Smooth muscle cell of the coronary artery (primary cell): ENCODE measurements at places on chromosomes 16 and 17. TPM values are rescaled to one million over a fixed set of nuclear protein-coding genes. Genes with fewer than 3 reads are reported as not detected.

The FN3K gene
- total RNA-seq: 3.2 and 6.4 TPM in 2 replicates

The TM4SF5 gene
- total RNA-seq: not detected in 2 replicates

The ARL6IP1 gene
- 188 and 303 TPM in 2 replicates for total RNA-seq

The CCDC144A gene
- 2.3 and 12.0 TPM in 2 replicates for total RNA-seq

The HSD3B7 gene
- 11.7 and 71.5 TPM in 2 replicates for total RNA-seq

The WNT9B gene
- total RNA-seq: not detected in 2 replicates

The CEMP1 gene
- 0.08 and 0.12 TPM in 2 replicates for total RNA-seq

The SLC2A4 gene
- 0.08 and 0.12 TPM in 2 replicates for total RNA-seq

The ACSM5 gene
- not detected in 2 replicates for total RNA-seq

The TBC1D3H gene
- total RNA-seq: not detected in 2 replicates

The KCTD11 gene
- total RNA-seq: 4.9 and 10.4 TPM in 2 replicates

The TLCD3B gene
- not detected in 2 replicates for total RNA-seq

The HBM gene
- not detected in 2 replicates for total RNA-seq

The PIRT gene
- total RNA-seq: not detected in 2 replicates

The SLFN14 gene
- total RNA-seq: not detected in 2 replicates

The PLLP gene
- total RNA-seq: 0.53 TPM in 1 of 2 replicates, not detected in the other

The GNGT2 gene
- not detected in 2 replicates for total RNA-seq

The SLFN12L gene
- total RNA-seq: under 0.01 TPM in 1 of 2 replicates, not detected in the other

The ZMYND15 gene
- total RNA-seq: 0.23 TPM in 1 of 2 replicates, not detected in the other

The SMPD3 gene
- not detected in 2 replicates for total RNA-seq

The HLF gene
- total RNA-seq: under 0.01 and 0.23 TPM in 2 replicates

The CNGB1 gene
- under 0.01 TPM in 1 of 2 replicates, not detected in the other for total RNA-seq

The VAT1L gene
- total RNA-seq: 0.08 and 2.0 TPM in 2 replicates

The EFCAB5 gene
- 0.35 TPM in 1 of 2 replicates, not detected in the other for total RNA-seq

The ZPBP2 gene
- not detected in 2 replicates for total RNA-seq

The ZG16B gene
- 2.1 TPM in 1 of 2 replicates, not detected in the other for total RNA-seq

The OMG gene
- total RNA-seq: 11.0 TPM in 1 of 2 replicates, not detected in the other

The KRT12 gene
- under 0.01 TPM in 1 of 2 replicates, not detected in the other for total RNA-seq

The KCNG4 gene
- total RNA-seq: not detected in 2 replicates

The SLC38A8 gene
- total RNA-seq: not detected in 2 replicates

The LRRC36 gene
- total RNA-seq: not detected in 2 replicates

The PPP1R1B gene
- 3.0 TPM in 1 of 2 replicates, not detected in the other for total RNA-seq

The ADGRG1 gene
- total RNA-seq: 0.12 and 0.53 TPM in 2 replicates

The ALOX12B gene
- total RNA-seq: not detected in 2 replicates

The TMIGD1 gene
- total RNA-seq: not detected in 2 replicates

The KRTAP16-1 gene
- not detected in 2 replicates for total RNA-seq

The GOT2 gene
- total RNA-seq: 10.6 and 23.1 TPM in 2 replicates

The ITPRIPL2 gene
- 27.0 and 27.1 TPM in 2 replicates for total RNA-seq

The CD300LD gene
- total RNA-seq: not detected in 2 replicates

The LLGL2 gene
- 0.59 and 0.75 TPM in 2 replicates for total RNA-seq

The ABCA9 gene
- total RNA-seq: 14.1 and 130 TPM in 2 replicates

The MT1M gene
- 2.0 and 9.5 TPM in 2 replicates for total RNA-seq

The PEX12 gene
- 2.7 and 3.5 TPM in 2 replicates for total RNA-seq

The MSLN gene
- not detected in 2 replicates for total RNA-seq

The KCTD2 gene
- total RNA-seq: 10.4 and 26.4 TPM in 2 replicates

The TEFM gene
- total RNA-seq: 5.1 and 8.8 TPM in 2 replicates
